ENCODE measurements at places on chromosomes 3 and 15.

DNA sequence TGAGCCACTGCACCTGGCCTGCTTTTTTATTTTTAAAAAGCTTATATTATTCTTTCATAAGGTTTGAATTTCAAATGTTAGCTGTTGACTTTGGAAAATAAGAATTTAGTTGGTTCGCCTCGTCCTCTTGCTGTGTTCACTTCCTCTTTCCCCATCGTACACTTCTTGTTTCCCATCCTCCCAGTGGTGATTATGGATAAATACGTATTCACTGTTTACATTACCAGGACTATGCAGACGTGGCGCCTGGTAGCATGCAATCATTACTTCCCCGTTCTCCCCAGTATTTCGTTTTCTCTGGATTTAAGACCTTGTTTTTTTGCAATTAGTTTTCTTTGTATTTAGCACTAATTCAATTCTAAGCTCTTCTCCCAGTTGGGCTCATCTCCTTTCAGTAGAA is 70.1 kb downstream of the LMLN start:
- no peak for DNase-seq

GRCh38 chr15:62782071-62782841 is 260.3 kb upstream of the TPM1 start:
- no peak for DNase-seq

GRCh38 chr3:48426401-48426909 is 3.4 kb downstream of the PLXNB1 start:
- no peak for DNase-seq

DNA sequence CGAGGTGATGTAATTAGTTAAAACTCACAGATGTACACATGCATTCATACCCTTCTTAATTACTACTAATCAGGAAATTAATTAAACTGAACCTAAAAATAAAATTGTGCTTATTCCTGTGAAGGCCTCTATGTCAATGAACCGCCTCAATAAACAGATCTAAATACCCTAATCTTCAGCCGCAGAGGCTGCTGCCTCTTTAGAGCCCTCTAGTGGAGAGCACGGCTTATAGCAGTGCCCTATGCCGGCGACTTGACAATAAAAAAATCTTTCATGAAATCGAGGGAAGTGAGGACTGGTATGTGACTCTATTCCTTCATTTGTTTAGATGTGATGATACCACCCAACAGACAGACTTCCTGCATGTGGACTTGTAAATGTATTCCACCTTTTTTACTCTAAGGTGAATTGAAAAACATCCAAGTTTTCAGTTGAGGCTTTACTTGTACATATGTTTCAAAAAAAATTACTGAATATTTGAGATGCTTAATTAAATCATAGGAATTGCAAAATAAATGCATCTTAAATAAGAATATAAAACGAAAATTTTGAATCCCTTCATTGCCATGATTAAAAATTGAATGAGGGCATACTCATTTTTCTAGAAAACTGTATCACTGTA is 8.3 kb upstream of the EPHA3 start:
- no peak for DNase-seq

GRCh38 chr15:60006203-60006862 is 2.2 kb downstream of the FOXB1 start:
- peak; percentile 28 for DNase-seq

DNA sequence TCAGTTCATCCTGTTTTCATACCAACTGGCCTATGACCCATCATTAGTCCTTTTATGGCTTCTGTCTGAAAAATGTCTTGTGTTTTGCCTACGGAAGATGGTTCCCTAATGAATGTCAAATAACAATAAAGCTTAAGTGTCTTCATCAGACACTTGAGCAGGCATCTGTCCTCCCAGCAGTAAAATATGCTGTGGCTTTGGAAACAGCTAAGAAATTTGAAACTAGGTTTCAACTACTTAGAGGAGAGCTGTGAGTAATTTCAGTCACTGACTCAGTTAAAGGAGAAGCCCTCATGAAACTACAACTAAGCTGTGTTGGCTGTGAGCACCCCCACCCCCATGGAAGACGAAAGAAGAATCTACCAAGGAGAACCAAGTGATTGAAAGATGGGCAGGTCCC is 409.4 kb upstream of the PPP2R3A start:
- DNase-seq: no peak

GRCh38 chr3:56192001-56192400 is 276.3 kb downstream of the ERC2 start:
- DNase-seq: no peak

DNA sequence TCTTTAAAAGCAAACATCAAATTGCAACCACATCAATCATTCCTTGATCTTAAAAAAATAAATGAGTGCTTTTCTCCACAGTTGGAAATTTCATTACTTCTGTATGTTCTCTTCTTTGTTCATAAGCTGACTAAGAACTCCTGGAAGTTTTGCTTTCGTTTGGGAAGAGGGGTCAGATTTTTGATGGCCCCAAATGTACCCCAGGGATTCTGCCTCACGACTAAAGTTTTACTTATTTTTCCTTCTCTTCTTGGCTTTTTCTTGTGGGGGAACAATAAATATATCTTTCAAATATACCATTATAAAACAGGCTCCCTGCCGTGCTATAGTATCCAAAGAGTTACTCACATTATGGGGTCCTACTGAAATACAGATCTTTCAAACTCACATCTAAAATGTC is 215.0 kb upstream of the CDIN1 start:
- no peak for DNase-seq

- DNase-seq: no peak
These were observed 42.8 kb downstream of the MYO5C start for GRCh38 chr15:52252781-52253180.

GRCh38 chr3:24339266-24339825 is 155.3 kb downstream of the THRB start:
- no peak for DNase-seq

DNA sequence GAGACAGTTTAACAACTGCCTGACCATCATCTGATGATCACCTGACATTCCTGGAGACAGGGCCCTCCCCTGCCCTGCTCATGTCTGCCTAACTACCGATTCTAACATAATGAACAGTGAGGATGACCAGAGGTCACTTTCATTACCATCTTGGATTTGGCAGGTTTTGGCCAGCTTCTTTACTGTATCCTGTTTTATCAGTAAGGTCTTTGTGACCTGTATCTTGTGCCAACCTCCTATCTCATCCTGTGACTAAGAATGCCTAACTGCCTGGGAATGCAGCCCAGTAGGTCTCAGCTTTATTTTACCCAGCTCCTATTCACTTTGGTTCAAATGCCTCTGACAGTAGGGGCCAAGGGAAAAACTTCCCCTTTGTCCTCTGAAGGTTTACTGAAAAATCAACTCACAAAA is 40.2 kb downstream of the METTL6 start:
- DNase-seq: no peak

- DNase-seq: no peak
These were observed 62.8 kb upstream of the PLSCR4 start for GRCh38 chr3:146313746-146314111.

- DNase-seq: no peak
These were observed 526 bp downstream of the RMDN3 start for GRCh38 chr15:40754574-40754882.

- peak; percentile 18 for DNase-seq
These were observed 32.8 kb downstream of the ZNF589 start for GRCh38 chr3:48273594-48274211.

- DNase-seq: no peak
These were observed 9.2 kb downstream of the MITF start for GRCh38 chr3:69748503-69748902.

GRCh38 chr15:43274136-43274535 is 7.4 kb upstream of the TGM5 start:
- no peak for DNase-seq

DNA sequence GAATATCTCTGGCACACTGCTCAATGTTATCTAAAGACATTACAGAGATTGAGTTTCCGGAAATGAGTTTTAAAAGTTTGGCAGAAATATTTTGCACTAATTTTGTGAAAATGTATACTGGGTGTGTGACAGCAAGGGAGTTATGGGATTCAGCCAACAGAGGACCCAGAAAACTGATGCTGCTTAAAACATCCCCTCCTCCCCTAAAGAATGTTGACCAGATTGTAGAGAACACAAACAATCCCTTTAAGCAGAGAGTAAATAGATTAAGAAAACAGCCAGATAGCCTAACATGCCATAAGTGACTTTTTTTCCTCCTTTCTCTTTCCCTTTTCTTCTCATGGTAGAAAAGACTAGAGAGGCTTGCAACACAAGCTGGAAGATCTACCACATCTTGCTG is 928.0 kb upstream of the ALCAM start:
- no peak for DNase-seq

DNA sequence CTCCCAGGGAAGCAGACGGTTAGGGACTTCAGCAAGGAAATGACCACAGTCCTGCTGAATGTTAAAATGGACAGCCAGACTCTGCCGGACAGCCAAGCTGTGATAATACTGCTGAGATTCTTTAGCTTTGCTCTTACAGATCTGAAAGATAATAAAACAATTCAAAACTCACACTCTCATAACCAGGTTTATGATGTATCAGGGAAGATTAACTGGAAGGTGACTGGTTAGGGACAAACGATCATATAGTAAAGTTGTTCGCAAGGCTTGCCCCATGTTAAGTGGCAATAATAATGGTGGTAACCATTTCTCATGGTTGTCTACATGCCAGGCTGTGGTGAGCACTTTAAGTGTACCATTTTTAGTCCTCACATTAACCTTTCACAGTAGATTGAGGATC is 44.3 kb upstream of the TSPAN3 start:
- DNase-seq: no peak

DNA sequence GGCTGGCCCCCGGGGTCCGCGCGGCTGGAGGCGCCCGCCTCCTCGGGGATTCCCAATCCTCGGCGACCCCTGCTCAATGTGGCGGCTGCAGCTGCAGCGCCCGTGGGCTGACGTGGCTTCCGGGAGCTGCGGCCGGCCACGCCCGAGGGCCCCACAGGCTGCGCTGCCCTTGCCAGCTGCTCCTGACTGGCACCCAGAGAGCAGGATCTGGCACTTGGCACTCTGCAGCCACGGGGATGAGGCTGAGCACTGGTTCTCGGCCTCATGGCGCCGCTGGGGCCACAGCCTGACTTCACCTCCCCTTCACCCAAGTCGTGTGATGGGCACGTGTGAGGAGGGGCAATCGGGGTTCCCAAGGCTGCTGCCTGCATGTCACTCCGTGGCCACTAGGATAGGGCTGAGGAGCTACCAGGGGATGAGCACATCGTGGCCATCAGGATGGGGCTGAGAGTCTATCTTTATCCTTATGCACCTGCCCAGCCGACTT is 267.8 kb upstream of the FRG2C start:
- no peak for DNase-seq

- DNase-seq: no peak
These were observed 37.3 kb upstream of the MGA start for GRCh38 chr15:41622901-41623300.

DNA sequence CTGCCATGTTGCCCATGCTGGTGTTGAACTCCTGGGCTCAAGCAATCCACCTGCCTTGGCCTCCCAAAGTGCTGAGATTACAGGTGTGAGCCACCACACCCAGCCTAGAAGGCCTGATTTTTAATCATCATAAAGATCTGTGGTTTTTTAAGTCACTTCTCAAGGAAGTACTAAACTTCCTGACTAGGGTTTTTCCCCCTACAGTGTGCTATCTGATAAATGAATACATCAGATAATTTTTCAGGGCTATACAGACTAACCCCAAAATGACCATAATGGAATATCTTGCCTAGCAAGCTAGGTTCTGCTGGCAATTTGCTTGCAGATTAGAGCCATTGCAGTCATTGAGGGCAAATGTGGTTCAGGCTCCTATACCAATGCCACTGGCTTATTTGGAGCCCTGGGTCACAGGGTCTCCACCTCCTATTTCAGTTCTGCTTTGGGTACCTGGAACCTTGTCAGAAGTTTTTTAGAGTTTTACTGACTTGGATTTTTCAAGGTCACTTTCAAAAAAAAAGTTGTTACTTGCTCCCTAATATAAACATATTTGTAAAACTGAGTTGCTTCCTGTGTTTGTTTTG is 80.8 kb downstream of the SLC49A4 start:
- no peak for DNase-seq

DNA sequence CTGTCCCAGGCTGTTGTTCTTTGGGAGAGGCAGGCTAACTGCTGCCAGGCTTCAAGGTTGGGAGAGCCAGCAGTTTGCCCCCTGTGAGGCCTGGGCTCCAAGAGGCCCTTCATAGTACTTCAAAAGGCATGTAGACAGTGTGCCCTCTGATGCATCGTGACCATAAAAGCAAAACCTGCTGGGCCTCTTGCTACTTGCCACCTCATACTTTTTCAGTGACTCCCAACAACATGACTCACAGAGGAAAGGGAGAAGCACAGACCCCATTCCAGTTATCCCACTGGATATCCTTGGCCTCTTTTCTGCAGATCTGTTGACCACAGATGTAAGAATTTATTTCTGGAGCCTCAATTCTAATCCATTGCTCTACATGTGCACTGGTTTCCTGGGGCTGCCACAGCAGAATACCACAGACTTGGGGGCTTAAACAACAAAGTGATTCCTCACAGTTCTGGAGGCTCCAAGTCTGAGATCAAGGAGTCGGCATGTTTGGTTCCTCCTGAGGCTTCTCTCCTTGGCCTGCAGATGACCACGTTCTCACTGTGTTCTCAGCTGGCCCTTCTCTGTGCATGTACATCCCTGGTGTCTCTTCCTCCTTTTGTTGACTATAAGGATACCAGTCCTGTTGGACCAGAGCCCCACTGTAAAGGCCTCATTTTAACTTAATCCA is 8.9 kb upstream of the NSMCE3 start:
- no peak for DNase-seq

DNA sequence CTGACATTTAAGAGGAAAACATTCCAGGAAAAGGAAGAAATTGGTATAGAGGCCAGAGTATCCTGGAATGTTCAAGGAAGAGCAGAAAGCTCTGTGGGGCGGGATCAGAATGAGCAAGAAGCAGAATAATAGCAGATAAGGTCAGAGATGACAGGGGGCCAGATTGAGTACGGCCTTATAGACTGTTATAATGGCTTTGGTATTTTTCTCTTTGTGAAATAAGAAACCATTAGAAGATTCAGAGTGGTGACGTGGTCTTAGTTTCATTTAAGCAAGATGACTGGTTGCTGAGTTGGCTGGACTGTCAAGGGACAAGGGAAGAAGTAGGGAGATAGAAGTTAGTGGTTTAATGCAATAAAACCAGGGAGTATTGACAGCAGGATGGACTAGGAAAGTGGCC is 218.3 kb upstream of the SOX2 start:
- no peak for DNase-seq

DNA sequence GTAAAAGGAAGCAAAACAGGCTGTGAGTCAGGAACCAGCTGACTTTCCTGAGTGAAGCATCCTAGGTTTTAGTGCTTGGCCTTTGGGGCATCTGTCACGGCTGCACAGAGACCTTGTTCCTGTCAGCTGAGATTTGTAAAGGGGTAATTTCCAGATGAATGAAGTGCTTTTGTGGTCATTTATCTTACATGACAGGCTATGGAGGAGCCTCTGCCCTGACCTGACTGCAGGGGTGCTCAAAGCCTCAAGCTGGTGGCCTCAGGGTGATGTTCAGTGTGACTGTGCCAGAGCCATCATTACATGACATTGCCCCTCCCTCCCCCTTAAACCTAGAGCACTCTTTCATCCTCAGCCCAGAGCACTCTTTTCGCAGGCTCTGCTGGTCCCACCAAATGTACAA is 132.5 kb downstream of the ARNT2 start:
- DNase-seq: no peak
